ENCODE measurements at places on chromosomes 3 and 15.
A peak's percentile ranks its signal among the peaks of the same experiment; 100 is the strongest.

- DNase-seq, result peak; percentile 96
These were observed 32.9 kb downstream of the GJD2 start for GRCh38 chr15:34721802-34722438.

GRCh38 chr15:40340740-40341400 is at the start of gene CCDC9B:
Gene CCDC9B (minus strand): TSS chr15:40340939. CDS start chr15:40340819, 120 bp downstream.
- peak; percentile 93 for DNase-seq

DNA sequence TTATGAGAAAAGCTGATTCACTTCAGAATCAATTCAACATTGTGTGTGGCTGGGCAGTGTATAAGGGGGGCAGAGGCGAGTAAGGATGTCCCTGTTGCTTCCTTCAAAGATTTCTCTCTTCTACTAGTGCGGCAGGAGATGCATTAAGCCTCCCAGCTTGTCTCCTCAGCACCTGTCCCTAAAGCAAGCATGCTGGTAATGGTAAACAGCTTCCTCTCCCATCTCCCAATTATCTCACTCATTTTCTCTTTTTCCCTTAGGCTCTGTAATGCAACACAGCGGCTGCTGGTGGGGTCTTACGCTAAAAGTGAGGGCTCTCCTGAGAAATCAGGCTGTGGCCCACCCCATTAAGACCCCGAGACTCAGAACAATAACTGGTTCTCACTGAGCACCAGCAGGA is 306.4 kb upstream of the ROPN1 start:
- DNase-seq, result no peak

GRCh38 chr3:141227752-141228151 is 3.9 kb upstream of the PXYLP1 start:
- peak; percentile 55 for DNase-seq

GRCh38 chr3:184299488-184300377 is 692 bp downstream of the PSMD2 start:
- DNase-seq, result peak; percentile 71

DNA sequence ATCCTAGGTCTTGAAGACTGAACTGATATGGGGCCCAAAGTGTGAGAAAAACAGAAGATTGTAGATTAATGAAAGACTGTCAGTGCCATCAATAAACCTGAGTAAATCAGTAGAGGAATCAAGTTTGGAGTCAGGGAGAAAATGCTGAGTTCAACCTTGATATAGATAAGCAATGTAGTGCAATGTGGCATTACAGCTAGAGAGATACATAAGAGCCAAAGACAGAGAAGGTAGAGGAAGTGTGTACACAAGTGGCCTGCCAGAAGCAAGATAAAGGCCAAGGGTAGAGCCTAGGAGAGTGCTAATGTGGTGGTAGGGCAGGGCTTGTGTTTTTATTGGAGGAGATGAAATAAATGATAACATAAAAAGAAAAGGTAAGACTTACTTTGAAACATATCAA is 26.0 kb upstream of the EID1 start:
- DNase-seq, result no peak

GRCh38 chr15:52224211-52224610 is 33.0 kb upstream of the GNB5 start:
- DNase-seq, result no peak

- no peak for DNase-seq
These were observed 166.7 kb downstream of the SQOR start for GRCh38 chr15:45801543-45801942.

DNA sequence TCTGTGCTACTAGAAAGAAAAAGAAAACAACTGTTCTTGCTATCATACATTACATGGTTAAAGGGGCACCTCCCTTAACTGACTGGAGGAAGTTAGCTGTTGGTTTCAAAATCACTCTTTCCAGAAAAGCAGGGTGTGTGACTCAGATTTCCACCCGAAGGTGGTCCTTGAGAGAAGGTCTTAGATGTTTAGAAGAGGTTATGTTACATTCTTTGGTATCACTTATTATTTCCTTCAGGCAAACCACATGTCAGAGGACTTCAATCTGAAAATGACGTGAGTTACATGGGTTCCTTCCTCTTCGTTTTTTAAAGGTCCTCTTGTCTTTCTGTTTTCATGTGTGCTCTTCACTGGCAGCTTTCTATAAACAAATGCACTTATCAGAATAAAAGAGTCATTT is 307.9 kb upstream of the CBLB start:
- peak; percentile 15 for DNase-seq

GRCh38 chr3:76552653-76553052 is 487.2 kb upstream of the ROBO2 start:
- no peak for DNase-seq
